Neural progenitor cell (in vitro differentiated cells): ENCODE measurements at places on chromosomes 3 and 15. TPM values are rescaled to one million over a fixed set of nuclear protein-coding genes. Genes with fewer than 3 reads are reported as not detected.

Gene COL6A5
- total RNA-seq = not detected in 2 replicates

Gene PLSCR5
- total RNA-seq = not detected in 2 replicates

DNA sequence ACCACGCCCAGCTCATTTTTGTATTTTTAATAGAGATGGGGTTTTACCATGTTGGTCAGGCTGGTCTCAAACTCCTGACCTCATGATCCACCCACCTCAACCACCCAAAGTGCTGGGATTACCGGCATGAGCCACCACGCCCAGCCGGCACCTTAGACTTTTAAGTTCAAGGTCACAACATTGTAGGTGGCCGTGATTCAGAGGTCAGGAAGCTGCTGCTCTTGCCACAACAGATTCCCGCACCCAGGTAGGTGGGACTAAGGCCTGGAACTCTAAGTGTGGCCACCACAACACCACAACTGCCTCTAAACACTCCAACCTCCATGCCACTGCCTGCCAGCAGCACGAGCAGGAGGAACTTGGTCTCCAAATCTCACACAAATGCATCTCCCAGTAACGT lies 196.8 kb downstream of the STT3B start:
- H3K4me1 ChIP-seq = peaks cover 4% of the 10 kb centered on the region

GRCh38 chr3:31277582-31277981 lies 255.1 kb upstream of the STT3B start:
- no peak overlapping the region for H3K27ac ChIP-seq
- H3K36me3 ChIP-seq = no peaks in the 10 kb centered on the region
- no peaks in the 10 kb centered on the region for H3K4me1 ChIP-seq
- no peak overlapping the region for H3K4me3 ChIP-seq
- DNase-seq = no peak

DNA sequence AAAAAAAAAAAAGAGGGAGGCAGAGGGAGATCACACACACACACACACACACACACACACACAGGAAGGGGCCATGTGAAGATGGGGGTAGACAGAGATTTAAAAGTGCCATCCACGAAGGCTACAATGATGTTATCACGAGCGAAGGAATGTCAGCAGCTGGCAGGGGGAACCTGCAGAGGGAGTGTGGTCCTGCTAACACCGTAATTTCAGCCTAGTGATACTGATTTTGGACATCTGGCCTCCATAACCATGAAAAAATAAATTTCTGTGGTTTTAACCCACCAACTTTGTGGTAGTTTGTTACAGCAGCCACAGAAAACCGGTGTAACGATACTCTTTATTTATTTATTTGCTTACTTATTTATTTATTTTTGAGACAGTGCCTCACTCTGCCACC lies 76.0 kb downstream of the TMCO5A start:
- H3K4me1 ChIP-seq = peaks cover 6% of the 10 kb centered on the region
- no peaks in the 10 kb centered on the region for H3K36me3 ChIP-seq
- no peak overlapping the region for H3K27ac ChIP-seq
- no peak overlapping the region for H3K4me3 ChIP-seq
- H3K27me3 ChIP-seq = no peaks in the 10 kb centered on the region
- no peak for DNase-seq

- peaks cover 47% of the 10 kb centered on the region for H3K4me1 ChIP-seq
- H3K27ac ChIP-seq = no peak overlapping the region
- peak; percentile 36 for DNase-seq
- H3K27me3 ChIP-seq = no peaks in the 10 kb centered on the region
Observed at GRCh38 chr3:117407317-117407716, 697.7 kb downstream of the TUSC7 start.

- no peaks in the 10 kb centered on the region for H3K27me3 ChIP-seq
- DNase-seq = no peak
- no peak overlapping the region for H3K4me3 ChIP-seq
- H3K36me3 ChIP-seq = no peaks in the 10 kb centered on the region
- no peak overlapping the region for H3K27ac ChIP-seq
Observed at GRCh38 chr15:80426316-80426715, 22.1 kb downstream of the ARNT2 start.

GRCh38 chr3:184255291-184256039 lies 5.9 kb downstream of the CAMK2N2 start:
- peaks cover 34% of the 10 kb centered on the region for H3K27me3 ChIP-seq
- no peak overlapping the region for H3K27ac ChIP-seq
- no peak for DNase-seq
- no peak overlapping the region for H3K4me3 ChIP-seq
- no peaks in the 10 kb centered on the region for H3K4me1 ChIP-seq
- H3K36me3 ChIP-seq = no peaks in the 10 kb centered on the region
